ENCODE measurements at places on chromosomes 7 and 10.

- no peak for DNase-seq
These were observed 156.9 kb upstream of the NPSR1 start for GRCh38 chr7:34501156-34501555.

DNA sequence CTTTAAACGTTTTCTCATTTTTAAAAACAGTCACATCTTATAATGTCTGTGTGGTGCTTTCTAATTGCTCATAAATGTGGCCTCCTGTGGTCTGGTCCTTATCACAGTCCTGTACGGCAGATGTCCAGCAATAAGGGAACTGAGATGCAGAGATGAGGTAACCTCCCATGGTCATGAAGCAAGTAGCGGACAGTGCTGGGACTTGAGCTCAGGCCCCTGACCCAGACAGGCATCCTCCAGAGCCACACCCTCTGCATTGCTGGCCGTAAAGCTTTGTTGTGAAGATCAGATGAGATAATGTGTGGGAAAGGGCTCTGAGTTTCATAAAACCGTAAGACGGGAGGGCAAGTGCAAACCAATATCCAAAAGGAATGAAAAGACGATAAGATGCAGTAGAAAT, 48.2 kb downstream of the DYNC2I1 start:
- no peak for DNase-seq

GRCh38 chr10:78292982-78293865, 259.6 kb downstream of the RPS24 start:
- no peak for DNase-seq

- no peak for DNase-seq
These were observed 8.2 kb upstream of the STARD3NL start for GRCh38 chr7:38169847-38170246.

GRCh38 chr10:34565934-34566333, 249.2 kb downstream of the PARD3 start:
- no peak for DNase-seq

GRCh38 chr10:104581884-104582601, 59.0 kb upstream of the SORCS3 start:
- no peak for DNase-seq

- DNase-seq: no peak
These were observed 61.6 kb downstream of the COBL start for GRCh38 chr7:51255036-51255435.

- no peak for DNase-seq
These were observed 36.7 kb upstream of the RADIL start for GRCh38 chr7:4919969-4920766.

DNA sequence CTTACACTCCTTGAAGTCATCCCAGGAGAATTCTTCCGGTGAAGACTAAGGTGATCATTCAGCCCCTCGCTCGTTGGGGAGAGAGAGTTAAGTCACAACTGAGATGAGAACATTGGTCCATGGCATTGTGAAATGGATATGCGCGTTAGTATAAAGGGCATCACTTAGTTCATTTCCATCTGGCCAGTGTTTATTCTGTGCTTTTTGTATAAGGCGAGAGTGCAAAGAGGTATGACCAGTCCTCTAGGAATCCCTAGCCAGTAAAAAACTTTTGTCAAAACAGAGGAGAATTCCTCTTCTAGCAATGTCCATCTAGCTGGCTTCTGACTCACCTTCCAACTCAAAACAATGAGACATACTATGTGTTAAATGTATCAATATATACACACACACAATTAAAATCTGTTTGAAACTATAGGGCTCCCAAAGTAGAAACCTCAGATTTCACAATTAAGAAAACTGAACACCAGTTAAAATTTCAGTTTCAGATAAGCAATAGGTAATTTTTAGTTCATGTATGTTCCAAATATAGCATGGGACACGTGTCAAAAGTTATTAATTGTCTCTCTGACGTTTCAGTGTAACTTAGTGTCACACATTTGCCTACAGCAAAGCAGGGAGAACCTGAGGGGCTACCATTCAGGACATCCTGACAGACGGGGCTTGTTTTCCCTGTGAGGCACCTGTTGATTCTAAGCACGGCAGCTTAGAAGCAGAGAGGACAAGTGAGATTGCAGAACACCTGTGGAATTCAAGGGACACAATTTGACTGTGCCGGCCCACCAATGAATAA, 158.9 kb downstream of the KLF6 start:
- DNase-seq: no peak

GRCh38 chr10:112379635-112380296, 5.8 kb downstream of the ACSL5 start:
- no peak for DNase-seq

GRCh38 chr7:120407010-120407409, 134.0 kb downstream of the KCND2 start:
- no peak for DNase-seq

- no peak for DNase-seq
These were observed 132.3 kb downstream of the HECW1 start for GRCh38 chr7:43244784-43245183.

DNA sequence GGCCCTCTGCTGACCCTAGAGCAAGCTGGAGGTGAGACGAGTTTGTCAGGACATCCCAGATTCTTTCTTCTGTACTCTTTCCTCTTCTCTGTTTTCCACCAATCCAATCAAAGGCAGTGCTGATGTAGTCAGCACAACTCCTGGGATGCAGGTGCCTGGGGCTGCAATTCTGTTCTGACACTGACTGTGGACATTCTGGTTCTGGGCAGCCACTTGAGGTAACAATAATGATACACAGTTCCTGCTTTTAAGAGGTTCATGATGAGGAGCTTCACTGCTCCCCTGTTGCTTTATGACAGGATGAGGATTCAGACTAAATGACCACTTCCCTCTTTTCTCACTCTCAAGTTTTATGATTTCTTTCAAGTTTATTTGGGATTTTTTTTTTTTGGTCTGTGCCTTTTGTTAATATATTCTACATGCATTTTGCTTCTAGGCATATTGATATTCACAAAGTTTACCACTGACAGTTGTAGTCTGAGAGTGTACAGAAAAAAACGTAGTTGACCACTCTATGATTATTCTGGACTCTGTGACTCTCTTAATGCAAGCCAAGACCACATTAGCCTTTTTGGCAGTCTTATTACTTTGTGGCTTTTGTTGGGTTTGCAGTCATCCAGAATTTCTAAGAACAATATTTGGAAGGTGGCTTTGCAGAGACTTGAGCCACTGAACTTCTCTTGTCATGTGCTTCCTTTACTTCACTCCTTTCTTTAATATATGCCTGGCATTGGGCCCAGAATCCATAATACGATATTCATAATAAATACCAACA, 247.6 kb downstream of the AUTS2 start:
- no peak for DNase-seq

GRCh38 chr10:80552151-80552646, 14.5 kb downstream of the SH2D4B start:
- no peak for DNase-seq

DNA sequence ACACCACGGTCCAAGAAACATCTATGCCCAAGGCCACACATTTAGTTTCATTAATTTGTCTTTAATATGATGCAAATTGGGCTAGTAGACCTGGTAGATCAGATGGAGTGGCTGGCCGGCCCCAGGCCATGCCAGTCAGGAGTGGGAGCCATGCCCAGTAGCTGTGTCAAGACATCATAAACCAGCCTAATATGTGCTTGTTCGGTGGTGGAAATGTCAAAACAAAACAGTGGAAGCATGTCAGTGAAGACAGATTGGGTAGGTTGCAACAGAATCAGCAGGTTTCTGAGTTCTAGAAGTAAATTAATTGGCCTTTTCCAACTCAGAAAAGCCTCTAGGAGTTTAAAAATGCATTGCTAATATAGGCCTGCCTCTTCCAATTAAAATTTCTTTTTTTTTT, 124.7 kb downstream of the NRP1 start:
- no peak for DNase-seq

- no peak for DNase-seq
These were observed 12.2 kb upstream of the NCAPG2 start for GRCh38 chr7:158716802-158717201.

DNA sequence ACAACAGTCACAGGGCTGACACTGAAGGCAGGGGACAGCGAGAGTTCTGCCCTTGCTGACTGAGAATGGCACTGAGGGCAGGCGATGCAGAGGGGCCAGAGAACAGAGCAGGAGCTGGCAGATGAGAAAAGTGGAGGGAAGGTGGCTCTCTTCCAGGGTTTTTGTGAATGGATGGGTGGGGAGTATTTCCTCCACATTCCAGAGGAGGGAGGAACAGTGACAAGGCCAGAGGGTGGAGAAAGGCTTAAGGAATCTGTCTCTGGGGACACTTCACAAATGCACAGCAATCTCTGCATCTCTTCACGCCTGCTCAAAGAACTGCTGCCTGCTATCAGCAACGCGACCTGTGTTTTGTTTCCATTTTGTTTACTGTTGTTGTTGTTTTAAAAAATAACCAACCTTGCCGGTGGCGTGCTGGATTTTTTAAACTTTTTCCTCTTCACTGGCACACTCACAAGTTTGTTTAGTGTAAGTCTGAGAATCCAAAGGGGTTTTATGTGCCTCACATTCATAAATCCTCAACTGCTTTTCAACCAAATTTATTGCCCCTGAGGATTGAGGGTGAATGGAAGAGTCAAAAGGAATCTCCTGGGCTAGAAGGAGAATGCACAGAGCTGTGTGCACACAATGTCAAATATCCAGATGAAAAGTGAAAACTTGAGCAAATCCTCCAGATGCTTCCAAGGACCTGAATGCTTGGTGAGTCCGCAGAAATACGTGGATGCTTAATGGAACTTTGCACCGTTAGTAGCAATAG, 129.3 kb downstream of the GLI3 start:
- no peak for DNase-seq

GRCh38 chr10:85548034-85548433, 818.6 kb downstream of the GRID1 start:
- no peak for DNase-seq

DNA sequence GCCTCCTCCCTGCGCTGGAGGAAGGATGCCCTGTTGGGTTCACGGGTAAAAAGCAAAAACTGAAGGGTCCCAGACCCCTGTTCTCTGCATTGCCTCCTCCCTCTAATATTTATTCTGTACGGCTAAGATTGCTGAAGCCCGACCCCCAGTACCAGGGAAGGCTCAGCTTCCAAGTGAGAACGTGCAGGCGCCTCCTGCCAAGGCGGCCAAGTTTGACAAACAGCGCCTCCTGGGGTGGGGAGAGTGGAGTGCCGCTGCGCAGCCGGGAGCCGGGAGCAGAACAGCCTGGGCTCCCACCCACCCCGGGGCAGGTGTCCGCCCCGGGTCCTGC, 4.7 kb upstream of the EBF3 start:
- DNase-seq: no peak

DNA sequence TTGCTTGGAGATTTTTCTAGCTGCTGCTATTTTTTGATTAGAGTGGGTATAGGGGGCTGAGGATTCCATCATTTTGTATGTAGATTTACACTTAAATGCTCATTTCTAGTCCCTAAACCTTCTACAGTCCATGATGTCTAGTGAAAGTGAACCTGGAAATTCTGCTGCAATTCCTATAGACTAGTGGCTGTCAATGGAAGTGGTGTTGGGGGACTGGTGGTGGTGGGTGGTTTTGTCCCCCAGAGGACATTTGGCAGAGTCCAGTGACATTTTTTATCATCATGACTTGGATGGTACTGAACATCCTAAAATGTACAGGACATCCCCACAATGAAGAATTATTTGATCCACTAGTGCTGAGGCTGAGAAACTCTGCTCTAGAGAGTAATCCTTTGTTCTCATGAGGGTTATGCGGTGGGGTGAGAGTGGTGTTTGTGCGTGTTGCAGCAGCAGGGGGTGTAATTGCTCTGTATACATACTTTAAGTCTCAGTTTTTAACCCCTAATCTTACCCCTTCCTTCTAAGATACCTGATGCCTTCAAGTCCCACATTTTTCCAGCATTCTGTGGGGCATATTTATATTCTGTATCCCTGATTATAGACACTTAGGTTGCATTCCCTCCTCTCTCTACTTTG, 35.0 kb downstream of the KIF11 start:
- no peak for DNase-seq

GRCh38 chr10:98139431-98139830, 5.0 kb downstream of the R3HCC1L start:
- DNase-seq: no peak

GRCh38 chr10:30687698-30688213, 58.2 kb upstream of the LYZL2 start:
- peak; percentile 74 for DNase-seq

DNA sequence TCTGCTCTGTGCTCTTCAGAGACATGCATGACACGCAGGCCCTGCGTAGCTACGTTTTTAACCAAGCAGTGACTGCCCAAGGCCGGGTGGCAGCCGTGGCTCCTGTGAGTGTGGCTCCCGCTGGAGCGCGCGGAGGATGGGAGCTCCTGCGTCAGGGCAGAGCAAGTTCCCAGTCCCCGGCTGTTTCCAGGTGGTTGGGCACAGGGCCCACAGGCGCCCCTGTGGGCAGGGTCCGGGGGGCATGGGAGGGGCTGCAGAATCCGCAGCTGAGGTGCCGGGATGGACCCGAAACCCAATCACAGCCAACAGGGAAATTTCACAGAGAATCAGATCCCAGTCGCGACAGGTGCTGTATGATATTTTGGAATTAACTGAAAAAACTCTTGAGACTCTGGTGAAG, 9.8 kb downstream of the NKX6-2 start:
- no peak for DNase-seq

- DNase-seq: no peak
These were observed 86.5 kb downstream of the DKK1 start for GRCh38 chr10:52400562-52400961.

- DNase-seq: no peak
These were observed 110.6 kb downstream of the ZFAND4 start for GRCh38 chr10:45561952-45562351.

- no peak for DNase-seq
These were observed 3.6 kb upstream of the RARRES2 start for GRCh38 chr7:150345012-150345411.

- DNase-seq: no peak
These were observed 154.0 kb downstream of the REEP3 start for GRCh38 chr10:63675171-63675570.

DNA sequence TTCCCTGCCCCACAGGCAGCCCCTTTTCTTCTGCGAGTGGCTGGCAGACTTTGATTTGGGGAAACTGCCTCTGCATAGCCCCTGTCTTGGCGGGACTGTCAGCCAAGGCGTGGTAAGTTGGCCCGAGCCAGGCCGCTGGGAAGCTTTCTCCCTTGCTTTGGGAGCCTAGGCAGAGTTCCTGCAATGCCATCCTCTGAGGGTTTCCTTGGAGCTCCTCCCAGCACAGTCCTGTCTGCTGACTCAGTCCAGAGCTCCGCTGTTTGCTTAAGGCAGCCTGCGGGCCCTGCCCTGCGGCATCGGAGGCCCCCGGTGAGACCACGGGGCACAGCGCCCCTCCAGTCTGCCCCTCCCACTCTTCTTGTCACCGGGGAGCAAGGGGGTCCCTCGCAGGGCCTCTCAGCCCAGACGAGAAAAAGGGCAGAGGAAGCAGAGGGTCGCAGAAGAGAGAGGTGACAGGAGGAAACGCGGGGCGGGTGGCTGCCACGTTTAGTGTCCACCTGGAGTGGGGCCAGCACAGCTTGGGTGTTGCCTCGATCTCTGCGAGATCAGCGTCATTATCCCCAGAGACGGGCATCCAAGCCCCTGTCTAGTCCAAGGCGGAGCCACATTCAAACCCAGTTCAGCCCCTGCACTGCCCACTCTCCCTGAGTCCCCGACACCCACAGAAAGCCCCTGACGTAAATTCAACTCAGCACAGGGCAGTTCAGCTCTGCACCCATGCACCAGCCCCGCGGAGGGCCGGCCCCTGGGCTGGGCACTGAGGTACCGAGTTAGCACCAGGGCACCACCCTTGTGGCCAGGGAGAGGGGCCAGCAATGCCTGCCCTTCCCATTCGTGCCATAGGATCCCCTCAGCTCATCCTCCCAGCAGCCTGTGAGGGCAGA, 59.0 kb upstream of the CHST15 start:
- DNase-seq: no peak

- DNase-seq: no peak
These were observed 5.3 kb downstream of the PITX3 start for GRCh38 chr10:102236006-102236405.

All from stimulated activated CD4-positive, alpha-beta T cell treated with anti-CD3 and anti-CD28 coated beads, Interleukin-15, amount 100 ng/mL, for 1 hour (primary cell).